CD4-positive, alpha-beta T cell treated with Interleukin-15 for 4 hours (primary cell): ENCODE measurements at places on chromosomes 11 and 22.
A peak's percentile ranks its signal among the peaks of the same experiment; 100 is the strongest.

- DNase-seq = no peak
Measured at GRCh38 chr11:130514316-130514715, 65.9 kb downstream of the ADAMTS15 start.

GRCh38 chr11:13338427-13339069, 61.0 kb downstream of the BMAL1 start:
- peak; percentile 6 for DNase-seq

DNA sequence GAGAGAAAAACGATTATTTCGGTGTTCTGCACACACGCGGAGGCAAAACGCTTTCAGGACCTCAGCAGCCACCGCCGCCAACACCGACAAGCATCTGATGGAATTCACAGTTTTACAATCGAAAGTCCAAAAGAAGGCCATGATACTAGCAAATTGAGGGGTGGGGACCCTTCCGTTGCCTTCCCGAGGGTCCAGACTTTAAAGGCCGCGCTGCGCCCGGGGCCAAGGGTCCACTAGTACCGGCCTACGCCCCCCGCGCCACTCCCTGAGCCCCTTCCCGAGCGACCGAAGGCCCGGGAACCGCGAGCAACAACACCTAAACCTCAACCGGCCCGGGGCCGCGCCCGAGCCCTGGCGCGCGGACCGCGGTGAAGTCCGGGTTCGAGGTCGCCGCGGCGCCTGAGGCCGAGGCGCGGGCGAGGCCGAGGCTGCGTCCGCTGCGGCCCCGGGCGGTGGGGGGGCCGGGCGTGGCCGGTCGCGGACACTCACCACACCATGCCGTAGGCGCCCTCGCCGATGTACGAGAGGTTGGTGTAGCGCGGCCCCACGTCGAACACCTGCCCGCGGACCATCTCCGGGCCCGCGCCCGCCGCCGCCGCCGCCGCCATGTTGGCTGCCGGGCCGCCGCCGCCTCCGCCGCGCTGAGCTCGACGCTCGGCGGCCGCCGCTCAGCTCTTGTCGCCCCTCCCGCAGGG, 465 bp downstream of the MAPK1 start:
- no peak for DNase-seq

GRCh38 chr11:64643256-64643881, 52.3 kb downstream of the SLC22A12 start:
- DNase-seq = no peak

- DNase-seq = no peak
Measured at GRCh38 chr22:26124991-26125725, 44.1 kb upstream of the SEZ6L start.
